Mesothelial cell of epicardium (in vitro differentiated cells): ENCODE measurements at places on chromosomes 5 and 9.

GRCh38 chr9:96008502-96009222 lies 133.2 kb downstream of the ERCC6L2 start:
- DNase-seq = no peak

DNA sequence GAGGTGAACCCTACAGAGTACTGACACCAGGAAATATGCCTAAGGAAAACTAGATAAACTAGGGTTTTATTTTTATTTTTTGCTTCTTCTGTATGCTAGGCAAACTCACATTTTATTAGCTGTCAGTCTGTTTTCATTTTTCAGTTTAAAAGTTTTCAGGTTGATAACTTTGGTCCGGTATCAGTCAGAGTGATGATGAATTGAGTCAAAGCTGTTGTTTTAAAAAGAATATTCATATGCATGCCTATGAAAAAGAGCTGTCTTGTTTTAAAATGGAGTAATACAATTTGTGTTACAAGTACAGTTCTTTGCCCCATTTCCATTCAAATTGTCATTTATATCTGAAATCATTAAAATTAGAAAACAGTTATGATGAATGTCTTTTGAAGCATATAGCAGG lies 22.6 kb downstream of the MAP3K1 start:
- no peak for DNase-seq

GRCh38 chr9:10104774-10105173 lies 508.0 kb downstream of the PTPRD start:
- no peak for DNase-seq

DNA sequence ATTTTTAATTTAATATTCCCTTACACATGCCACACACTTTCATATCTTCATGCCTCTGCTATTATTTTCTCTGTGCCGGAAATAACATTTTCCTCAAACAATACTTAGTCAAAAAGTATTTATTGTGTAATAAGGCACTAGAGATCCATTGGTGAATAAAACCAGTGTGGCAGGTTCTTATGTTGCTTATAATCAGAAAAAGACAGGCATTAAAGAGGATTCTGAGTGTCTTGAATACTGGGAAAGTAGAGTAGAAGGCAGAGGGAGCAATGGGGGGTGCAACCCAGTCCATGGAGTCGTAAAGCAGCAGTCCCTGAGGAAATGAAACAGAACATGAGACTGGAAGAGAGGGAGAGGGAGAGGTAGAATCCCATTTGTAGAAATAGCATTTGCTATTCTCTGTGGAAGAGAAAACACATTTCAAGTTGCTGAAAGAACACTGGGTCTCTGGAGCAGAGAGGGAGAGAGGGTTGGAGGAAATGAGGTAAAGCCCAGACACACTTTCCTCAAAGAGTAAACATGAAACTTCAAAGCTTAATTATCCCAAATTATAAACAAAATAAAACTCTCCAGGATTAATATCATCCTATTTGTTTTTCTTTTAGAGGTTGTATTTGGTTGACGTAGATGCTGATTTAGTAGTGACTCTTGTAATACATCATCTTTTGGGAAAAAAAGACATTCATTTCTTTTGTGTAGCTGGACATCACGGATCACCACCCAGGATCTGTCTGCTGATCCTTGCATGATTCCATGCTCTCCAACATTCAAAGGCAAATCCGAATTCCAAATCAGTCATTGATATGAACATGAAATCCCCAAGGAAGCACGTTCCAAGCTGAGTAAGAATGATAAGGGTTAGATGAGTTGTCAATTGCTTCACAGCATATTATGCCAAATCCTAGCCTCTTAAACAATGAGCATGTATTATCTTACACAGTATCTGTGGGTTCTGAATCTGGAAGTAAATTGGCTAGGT lies 37.4 kb upstream of the GRAMD2B start:
- no peak for DNase-seq

DNA sequence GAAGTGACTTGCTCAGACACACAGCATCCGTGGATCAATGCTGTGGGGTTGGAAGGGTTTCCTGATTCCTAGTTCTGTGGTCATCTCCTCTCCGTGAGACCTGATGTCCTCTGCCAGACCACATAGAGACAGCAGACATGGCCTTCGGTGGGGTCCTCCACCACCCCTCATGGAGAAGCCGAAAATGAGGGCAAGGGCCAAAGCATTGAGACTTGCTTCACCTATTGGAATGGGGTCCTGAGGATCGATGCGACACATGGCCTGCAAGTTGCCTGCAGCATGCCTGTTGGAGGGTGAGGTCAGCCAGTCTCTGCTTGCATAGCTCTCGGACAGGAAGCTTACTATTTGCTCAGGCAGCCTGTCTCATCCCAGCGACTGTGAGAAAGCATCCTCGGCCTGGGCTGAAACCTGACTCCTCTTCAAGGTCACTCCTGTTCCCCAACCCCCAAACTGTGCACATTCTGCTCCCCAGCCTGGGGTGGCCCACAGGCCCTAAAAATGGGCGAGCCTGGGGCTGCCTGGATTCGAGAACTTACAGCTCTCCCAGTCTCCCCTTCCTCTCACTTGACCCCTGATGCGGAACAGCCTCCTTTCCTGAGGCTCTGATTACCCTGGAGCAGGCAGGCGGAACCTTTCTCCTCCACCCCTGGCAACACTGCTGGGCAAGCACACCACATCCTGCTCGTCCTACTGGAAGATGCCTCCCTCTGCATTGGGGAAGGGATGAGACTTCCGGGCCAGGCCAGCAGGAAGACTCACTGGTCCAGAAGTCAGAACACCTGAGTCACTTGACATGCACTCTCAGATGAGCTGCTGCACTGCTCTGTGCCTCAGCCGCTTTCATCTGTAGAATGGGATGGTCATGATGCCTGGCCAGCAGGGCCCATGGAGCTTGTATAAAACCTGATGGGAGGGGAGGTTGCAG lies 186.9 kb downstream of the RGS3 start:
- DNase-seq = no peak

DNA sequence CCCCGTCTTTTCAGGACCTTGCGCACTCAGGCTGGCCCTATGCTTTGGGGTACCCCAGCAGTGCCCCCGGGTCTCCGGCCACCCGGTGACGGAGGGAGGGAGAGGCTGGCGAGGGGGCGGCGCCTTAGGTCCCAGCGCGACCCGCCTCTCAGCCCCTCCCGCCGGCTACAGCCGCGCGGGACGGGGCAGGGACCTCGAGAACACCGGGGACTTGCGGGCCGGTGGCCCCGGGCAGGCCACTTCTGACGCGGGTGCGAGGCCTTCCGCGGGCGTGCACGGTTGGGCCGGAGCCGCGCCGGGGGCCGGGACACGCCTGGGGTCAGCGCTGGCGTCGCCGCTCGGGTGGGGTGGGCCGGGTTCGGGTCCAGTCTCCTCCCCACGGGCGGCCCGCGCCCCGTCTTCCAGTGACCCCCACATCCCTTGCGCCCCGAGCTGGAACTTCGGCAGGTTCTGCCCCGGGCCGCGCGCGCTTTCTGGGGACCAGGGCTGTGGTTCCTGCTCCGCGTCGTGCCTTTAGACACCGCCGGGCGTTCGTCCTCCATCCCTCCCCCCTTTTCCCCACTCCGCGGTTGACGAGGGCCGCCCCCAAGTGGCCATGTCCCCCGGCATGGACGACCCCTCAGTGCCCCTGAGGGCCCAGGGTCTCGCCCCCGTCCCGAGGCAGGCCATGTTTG lies 3.8 kb upstream of the SQSTM1 start:
- DNase-seq = no peak

DNA sequence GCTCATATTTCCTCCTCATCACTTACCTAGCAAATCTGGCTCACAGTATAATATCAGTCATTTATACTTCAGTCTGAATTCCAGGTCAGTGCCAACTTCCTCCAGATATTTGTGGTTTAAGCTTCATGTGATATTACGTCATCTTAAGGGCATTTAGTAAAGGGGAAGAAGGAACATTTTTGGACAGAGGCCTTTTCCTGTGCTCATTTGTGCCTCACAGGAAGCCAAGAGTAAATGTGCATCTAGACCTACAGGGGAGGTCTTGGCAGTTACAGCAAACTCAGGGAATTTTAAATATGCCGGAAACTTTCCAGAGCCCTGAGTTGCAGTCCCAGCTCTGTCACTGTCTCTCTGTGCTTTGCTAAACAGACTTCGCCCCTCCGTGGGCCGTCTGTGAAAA lies 12.3 kb upstream of the KCNIP1 start:
- DNase-seq = no peak
